Activated CD4-positive, alpha-beta T cell treated with anti-CD3 and anti-CD28 coated beads, Interleukin-2, amount 10 ng/mL, durations not matched to agents 24 days and 14 days (primary cell): ENCODE measurements at places on chromosomes 6 and 20. TPM values are rescaled to one million over a fixed set of nuclear protein-coding genes. Genes with fewer than 3 reads are reported as not detected.

DNA sequence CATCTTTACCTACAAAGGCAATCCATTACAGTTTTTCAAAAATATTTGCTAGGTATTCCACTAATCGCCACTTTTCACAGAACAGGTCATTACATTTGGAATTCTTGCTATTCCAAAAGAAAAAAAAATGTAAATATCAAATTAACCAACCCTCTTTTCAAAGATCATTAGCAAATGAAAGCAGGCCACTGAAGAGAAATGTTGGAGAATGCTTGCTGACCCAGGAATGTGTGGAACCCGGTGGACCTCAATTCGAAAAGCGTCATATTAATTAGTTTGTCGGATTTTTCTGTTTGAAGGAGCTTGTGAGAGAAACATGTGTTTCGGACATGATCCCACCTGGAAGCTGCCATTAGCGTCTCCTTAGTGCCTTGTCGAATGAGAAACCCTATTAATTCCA is 27.9 kb upstream of the SERPINB9 start:
- DNase-seq = no peak

GRCh38 chr6:9224539-9224938 is 789.2 kb upstream of the SLC35B3 start:
- no peak for DNase-seq

Gene TMEM170B
- total RNA-seq = 0.72 and 0.73 TPM in 2 replicates

GRCh38 chr6:32491700-32492099 is 38.4 kb downstream of the HLA-DRB5 start:
- DNase-seq = no peak

- DNase-seq = no peak
Observed at GRCh38 chr20:10014431-10014830, 20.4 kb upstream of the ANKEF1 start.

Gene LRFN2
- total RNA-seq = 0.35 and 0.45 TPM in 2 replicates

Gene COL9A3
- 0.47 TPM in 1 of 2 replicates, not detected in the other for total RNA-seq

DNA sequence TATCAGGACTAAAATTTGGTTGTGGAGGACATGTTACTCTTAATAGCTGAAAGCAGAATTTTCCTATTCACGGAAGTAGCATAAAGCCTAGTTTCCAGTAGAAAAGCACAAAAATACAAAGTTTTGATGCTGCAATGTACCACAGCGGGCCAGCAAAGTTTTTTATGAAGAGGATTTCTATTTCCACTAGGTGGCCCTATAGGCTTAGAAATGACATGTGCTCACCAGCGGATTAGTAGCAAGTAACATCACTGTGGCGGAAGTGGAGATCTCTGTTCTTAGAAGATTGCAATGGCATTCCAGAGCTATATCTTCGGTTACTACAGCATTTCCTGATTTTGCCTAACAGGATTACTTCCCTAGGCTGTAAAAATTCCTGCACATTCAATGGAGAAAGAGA is 1219.0 kb upstream of the EYS start:
- DNase-seq = no peak

DNA sequence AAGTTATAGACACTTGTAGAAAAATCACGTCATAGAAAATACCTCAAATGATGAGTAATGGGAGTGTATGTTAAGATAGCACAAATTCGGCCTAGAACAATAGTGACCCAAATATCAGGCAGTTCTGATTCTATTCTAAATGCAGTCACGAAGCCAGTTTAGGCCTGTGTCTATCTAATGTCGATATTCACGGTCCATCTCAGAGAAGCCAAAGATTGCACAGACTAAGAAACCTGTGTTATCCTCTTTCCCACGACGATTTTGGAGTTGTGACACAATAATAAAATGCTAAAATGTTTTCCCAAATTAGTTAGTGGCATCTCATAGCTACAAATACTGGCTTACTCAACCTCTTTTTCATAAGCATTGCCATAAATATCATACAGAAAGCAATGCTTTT is 4.0 kb downstream of the HIVEP2 start:
- no peak for DNase-seq

Gene C20orf202
- total RNA-seq = 0.12 TPM in 1 of 2 replicates, not detected in the other

- no peak for DNase-seq
Observed at GRCh38 chr6:37050854-37051137, 45.3 kb downstream of the FGD2 start.

GRCh38 chr6:147954938-147955337 is 387.7 kb upstream of the SASH1 start:
- DNase-seq = no peak

DNA sequence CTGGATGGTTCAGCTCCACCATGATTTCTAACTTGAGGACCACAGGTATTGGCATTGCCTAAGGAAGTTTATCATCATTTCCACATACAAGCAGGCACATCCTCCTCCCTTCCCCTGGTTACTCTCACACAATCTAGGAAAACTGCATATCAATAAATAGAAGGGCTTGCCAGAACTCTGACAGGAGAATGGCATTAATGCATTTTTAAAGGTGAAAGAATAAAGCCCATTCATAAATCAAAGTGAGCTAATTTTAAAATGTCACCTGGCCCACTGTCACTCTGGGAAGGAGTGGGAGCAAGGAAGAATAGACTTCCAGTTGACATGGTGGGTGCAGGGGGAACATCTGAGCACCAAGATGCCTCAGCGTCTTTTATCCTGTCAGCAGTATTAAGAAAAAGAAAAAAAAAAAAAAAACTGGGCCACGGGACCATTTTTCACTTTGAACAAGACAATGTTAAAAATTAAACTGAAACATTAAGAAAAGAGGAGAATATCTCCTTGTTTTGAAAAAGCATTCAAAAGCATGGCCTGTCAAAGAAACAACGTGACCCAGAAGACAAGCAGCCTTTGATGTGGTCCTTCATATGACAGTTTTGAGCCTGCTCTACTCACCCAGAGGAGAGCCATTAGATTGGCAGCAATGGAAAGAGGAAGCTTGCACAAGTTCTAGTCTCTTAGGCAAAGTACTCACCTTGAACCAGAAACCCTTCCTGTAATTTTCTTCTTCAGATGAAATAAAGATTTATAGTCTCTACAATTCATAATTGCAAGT is 39.3 kb upstream of the SMLR1 start:
- DNase-seq = no peak

GRCh38 chr20:49635166-49635565 is 67.2 kb upstream of the PTGIS start:
- no peak for DNase-seq

Gene ZNF334
- total RNA-seq = 1.6 and 2.0 TPM in 2 replicates

DNA sequence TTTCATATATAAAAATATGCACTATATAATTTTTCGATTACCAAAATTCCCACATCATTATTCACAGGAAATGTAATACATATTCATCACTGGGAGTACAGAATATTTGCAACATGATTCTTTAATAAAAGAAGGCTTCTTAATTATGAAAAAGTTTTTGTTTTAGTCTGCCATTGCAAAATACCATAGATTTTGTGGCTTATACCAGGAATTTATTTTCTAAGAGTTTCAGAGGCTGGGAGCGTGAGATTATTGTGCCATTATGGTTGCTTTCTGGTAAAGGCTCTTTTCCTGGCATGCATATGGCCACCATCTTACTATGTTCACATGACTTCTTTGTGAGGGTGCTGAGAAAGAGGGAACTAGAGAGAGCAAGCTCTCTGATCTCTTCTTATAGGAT is 306.9 kb upstream of the ADGRB3 start:
- no peak for DNase-seq

Gene OVOL2
- total RNA-seq = not detected in 2 replicates

DNA sequence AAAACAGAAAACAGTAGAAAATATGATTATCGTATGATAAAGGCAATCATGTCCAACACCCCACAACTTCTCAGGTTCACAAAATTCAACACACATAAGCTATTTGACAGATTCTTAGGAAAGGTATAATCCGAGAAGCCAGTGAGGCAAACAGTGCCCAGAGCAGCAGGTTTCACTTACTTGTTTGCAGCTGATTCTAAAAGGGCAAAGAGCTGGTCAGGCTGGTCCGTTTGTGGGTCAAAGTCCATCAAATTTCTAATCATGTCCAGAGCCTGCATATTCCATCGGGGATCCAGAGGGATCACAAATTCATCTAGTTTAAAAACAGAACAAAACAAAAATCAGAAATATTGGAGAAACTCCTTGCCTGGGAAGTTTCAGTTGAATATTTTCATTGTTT is 69.8 kb upstream of the LYRM2 start:
- DNase-seq = no peak
